Activated naive CD4-positive, alpha-beta T cell treated with anti-CD3 and anti-CD28 coated beads, Interleukin-2, amount 50 U/mL, for 72 hours (primary cell): ENCODE measurements at places on chromosomes 2 and 18. TPM values are rescaled to one million over a fixed set of nuclear protein-coding genes. Genes with fewer than 3 reads are reported as not detected.

- no peak for DNase-seq
Measured at GRCh38 chr2:157587576-157587975, 41.1 kb downstream of the ACVR1C start.

DNA sequence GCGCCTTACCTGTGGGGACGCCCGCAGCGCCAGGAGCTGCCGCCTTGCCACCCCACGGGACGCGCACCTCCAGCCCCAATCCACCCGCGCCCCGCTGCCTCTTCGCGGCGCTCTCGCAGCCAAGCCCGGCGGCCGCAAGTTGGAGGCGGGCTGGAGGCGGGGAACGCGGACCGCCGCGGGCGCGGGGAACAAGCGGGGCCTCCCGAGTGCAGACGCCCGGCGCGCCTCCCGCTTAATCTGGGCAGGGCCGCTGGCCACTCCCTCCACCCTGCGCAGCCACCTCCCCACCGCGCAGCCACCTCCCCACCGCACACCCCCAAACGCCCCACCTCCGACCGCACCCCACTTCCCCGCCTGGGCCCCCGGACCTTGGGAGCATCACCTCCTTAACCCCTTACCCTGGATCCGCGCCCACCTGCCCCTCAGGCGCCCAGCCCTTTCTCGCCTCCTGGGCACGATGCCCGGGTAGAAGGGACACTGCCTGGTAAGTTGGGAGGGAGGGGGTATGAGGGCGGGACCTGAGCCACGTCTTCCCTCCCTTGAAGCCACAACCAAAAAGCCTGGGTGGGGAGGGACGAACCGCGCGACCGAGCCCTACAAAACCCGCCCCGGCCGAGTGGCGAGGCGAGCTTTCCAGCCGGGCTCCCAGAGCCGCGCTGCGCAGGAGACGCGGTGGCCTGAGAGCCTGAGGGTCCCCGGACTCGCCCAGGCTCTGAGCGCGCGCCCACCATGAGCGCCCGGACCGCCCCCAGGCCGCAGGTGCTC is at the start of the genes COL4A3 and COL4A4:
TSS of gene COL4A3 (plus strand) at position 627 of the 765 bp plus-strand sequence. CDS start at position 730, 103 bp downstream.
TSS of gene COL4A4 (minus strand) at position 208 of the 765 bp plus-strand sequence. CDS start 16,722 bp downstream, outside the sequence.
- peak; percentile 25 for DNase-seq

DNA sequence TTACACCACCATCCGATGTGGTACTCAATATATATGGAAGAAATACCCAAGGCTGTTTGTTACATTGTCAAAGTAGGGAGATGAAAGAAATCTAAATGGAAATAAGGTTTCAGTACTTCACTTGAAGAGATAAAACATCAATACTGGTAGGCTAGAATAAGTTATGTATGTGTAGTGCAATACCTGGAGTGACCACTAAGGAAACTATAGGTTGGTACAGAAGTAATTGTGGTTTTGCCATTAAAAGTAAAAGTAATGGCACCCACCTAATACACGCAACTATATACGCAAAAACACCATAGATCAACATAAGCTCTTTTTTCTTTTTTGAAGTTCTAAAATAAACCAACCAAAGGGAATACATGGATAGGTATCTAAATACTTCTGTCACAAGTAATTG is 143.2 kb upstream of the KYNU start:
- no peak for DNase-seq

GRCh38 chr2:172552547-172553291 is 3.2 kb upstream of the PDK1 start:
- no peak for DNase-seq

Gene TTR
- not detected for total RNA-seq
